Hematopoietic multipotent progenitor cell treated with erythropoietin and hydrocortisone succinate and interleukin-3 and kit ligand, for 17 days (in vitro differentiated cells): ENCODE measurements at places on chromosomes 6 and 20.

GRCh38 chr6:169251822-169252504 lies 1.7 kb downstream of the THBS2 start:
- no peak for DNase-seq

- DNase-seq, result no peak
Measured at GRCh38 chr6:56076033-56076432, 171.3 kb downstream of the COL21A1 start.

- no peak for DNase-seq
Measured at GRCh38 chr6:18400831-18401446, 13.8 kb downstream of the RNF144B start.

DNA sequence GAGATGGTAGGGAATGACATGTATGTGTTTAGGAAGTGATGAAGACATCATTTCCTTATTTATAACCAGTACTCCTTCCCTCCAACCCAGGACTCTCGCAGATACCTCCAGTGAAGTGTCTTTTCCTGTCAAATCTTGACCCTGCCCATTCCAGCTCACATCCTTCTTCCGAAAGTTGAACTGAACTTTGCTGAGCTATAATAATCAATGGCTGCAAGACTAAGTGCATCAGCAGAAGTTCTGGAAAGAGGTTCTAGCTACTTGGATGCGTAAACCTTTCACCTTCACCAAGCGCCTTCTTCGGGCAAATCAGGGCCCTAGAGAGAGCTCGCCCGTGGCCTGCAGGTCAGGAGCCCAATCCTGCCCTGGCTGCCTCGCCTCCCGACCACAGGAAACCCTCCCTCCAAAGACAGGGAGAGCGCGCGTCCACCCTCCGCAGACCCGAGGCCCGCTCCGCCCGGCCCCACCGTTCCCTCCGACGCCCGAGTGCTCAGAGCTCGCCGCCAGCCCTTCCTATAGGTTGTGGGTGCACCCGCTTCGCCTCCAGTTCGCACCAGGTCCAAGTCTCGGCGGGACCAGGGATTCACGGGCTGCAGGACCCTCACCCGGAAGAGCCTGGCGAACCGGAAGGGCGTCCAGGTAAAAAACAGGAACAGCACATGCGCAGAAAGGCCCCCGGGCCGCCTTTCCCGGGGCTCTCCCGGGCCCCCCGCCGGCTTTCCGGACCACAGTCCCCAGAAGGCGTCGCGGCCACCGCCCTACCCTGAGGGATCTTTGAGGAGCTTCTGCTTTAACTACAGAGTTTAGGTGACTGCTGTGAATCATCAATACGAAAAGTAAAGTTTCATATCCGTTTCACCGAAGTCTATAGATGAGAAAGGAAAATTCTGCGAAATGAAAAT lies at the start of gene ZNF334:
ZNF334 (minus strand) TSS at position 617 of the 902 bp plus-strand sequence. CDS start 1,457 bp downstream, outside the sequence.
- no peak for DNase-seq

GRCh38 chr6:126261792-126262421 lies 78.0 kb upstream of the CENPW start:
- DNase-seq, result no peak

- no peak for DNase-seq
Measured at GRCh38 chr6:105452924-105453756, 50.3 kb upstream of the PREP start.

DNA sequence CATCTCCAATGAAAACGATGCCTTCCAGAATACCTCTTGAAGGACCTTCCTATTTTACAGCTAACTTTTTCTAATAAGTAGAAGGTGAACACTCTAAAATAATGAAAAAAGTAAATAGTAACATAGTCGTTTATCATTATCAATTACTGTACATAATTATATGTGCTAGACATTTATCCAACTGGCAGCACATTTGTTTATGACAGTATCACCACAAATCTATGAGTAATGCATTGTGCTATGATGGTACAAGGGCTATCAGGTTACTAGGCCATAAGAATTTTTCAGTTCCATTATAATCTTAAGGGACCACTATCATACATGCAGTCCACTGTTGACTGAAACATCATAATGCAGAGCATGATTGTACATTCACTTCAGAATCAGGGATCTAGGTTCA lies 68.4 kb downstream of the ATG5 start:
- no peak for DNase-seq

- no peak for DNase-seq
Measured at GRCh38 chr6:110587328-110587727, 110.9 kb upstream of the SLC22A16 start.

DNA sequence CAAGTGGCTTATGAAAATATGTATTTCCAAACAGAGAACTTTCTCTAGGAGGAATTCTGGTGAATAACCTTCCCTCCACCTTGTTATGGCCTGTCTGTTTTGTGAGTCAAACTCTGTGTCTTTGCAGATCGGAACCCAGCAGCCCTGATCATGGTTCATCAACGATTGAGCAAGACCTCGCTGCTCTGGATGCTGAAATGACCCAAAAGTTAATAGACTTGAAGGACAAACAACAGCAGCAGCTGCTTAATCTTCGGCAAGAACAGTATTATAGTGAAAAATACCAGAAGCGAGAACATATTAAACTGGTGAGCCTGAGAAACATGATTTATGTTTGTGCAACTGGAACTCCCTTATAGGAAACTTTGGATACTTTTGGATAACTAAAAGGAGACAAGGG lies 294.5 kb upstream of the PLCB4 start:
- no peak for DNase-seq

DNA sequence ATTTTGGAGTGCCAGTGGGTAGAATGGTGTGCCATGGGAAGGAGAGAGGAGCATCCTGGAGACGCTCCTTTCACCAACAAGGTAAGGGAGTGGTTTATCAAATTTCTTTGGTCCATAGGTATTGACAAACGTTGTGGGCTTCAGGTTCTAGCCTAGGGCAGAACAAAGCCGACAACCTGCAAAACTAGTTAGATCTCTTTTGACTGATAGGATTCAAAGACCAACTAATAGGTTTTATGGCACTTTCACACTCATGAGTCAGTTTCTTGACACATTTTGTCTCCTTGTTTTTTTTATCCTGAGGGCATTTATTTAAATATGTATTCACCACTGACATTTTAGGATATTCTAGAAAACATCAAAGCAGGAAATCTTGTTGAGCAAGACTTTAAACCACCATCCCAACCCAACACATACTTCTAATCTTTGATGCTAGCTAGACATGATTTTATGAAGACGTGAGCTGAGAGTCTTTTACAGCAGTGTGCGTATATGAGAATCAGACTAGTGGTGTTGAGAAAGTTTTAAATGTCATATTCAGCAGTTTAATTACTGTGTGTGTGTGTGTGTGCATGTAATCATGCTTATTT lies 370.4 kb upstream of the HSF2 start:
- DNase-seq, result no peak

- DNase-seq, result no peak
Measured at GRCh38 chr6:9620263-9620662, 794.6 kb downstream of the TFAP2A start.

DNA sequence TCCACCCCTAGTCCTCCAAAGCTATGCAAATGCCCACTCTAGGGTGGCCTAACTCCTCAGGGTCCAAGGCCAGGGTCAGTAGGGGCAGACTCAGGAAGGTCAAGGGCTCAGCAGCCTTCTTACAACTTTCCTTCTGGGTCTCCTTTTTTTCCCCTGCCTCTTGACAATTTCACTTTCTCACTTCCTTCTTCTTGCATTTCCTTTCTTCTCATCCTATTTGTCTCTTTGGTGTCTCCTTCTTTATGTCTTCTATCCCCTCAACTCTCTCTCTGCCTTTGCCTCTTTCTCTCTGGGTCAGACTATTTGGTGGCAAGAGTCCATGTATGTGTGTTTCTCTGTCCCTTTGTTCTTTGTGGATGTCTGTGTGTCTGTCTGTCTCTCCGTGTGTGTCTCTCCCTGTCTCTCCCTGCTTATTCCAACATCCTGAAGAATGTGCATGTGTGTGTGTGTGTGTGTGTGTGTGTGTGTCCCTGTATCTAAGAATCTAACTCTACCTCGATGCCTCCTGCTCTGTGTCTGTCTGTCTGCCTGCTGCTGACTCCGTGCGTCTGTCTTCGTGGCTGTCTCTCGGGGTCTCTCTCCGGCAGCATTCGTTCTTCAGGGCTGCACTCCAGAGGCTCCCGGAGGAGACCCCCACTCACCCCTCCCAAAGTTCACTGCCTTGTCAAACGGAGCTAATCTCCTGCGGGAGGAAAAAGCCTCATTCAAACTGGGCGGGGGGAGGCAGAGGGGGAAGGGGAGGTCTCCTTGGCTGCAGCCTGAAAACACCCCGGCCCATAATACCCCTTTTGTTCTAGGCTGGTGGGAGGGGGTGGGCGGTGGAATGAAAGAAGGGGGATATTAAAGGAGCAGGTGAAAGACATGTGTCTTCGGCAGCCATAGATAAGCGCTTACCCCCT lies 51.7 kb upstream of the FOXP4 start:
- no peak for DNase-seq

DNA sequence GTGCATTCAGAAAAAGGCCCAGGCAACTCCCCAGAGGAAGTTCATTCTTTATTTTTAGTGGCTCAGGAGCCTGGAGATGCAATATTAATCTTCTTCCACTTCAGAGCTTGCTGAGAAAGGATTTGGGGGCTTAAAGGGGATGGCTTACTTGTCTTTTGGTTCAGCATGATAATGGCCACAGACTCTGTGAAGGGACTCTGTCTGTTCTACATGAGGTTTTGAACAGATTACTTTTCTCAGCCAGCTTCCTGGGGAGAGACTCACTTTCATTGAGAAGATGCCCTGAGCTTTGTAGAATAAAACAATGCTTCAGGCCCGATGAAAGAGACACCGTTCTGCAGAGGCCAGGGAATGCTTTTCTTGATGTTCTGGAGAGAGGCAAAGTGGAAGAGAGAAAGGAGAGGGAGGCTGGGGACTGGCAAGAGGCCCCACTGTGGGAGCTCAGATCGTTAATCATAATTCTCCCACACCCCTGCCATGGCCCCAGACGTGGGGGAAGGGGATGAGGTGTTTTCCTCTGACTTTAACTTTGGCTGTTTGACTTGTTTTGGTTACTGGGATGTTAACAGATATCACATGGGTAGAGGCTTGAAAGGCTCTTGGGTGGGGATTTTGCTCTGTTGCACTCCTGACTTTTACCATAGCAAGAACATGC lies 19.1 kb downstream of the SCP2D1 start:
- DNase-seq, result no peak

GRCh38 chr6:80356000-80356399 lies 249.5 kb downstream of the BCKDHB start:
- DNase-seq, result no peak

- DNase-seq, result no peak
Measured at GRCh38 chr6:150058986-150059385, 9.9 kb downstream of the ULBP3 start.

GRCh38 chr20:7226156-7226555 lies 458.7 kb downstream of the BMP2 start:
- DNase-seq, result no peak

DNA sequence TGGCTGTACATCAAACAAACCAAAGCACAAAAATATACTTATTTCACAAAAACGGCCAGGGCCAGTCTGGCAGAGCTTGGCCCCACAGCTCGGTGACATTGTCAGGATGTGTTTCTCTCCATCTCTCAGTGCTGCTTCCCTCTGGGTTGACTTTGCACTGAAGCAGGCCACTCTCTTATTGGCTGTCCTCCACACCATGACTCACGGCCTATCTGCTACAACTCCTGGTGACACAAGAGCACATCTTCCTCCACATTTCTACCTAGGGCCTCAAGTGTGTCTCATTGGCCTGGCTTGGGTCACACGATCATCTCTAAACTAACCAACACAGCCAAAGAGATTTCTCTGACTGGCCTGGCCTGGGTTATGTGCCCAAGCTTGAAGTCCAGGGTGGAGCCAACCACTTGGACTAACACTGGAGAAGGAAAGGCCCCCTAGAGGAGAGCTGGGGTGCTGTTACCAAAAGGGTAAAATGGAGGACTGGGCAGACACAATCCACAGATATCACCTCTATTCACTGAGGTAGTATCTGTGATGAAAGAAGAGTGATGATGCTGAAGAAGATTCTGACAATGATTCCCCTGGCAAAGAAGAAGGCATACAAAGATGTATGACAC lies 159.8 kb upstream of the TSHZ2 start:
- no peak for DNase-seq

GRCh38 chr20:2946988-2947961 lies 74.0 kb downstream of the PTPRA start:
- DNase-seq, result no peak

- no peak for DNase-seq
Measured at GRCh38 chr6:134908906-134909516, 40.9 kb downstream of the ALDH8A1 start.

- no peak for DNase-seq
Measured at GRCh38 chr6:34538581-34538980, 17.5 kb downstream of the SPDEF start.

DNA sequence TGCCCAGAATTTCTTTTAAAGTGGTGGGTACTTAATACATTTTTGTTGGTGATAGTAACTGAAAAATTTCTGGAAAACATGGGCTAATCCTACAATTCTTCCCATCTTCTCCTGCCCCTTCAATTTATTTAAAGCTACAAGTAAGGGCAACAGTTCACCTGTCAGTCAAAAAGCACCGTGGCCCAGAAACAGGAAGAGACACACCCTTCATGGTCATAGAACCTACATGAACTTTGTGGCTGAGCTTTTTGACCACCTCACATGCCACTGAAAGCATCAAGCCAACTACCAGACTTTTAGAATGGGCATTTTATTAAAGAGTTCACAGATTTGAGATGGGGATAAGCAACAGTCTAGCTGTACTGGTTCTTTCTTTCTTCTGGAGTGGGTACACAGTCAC lies 201.1 kb upstream of the CNR1 start:
- DNase-seq, result no peak

DNA sequence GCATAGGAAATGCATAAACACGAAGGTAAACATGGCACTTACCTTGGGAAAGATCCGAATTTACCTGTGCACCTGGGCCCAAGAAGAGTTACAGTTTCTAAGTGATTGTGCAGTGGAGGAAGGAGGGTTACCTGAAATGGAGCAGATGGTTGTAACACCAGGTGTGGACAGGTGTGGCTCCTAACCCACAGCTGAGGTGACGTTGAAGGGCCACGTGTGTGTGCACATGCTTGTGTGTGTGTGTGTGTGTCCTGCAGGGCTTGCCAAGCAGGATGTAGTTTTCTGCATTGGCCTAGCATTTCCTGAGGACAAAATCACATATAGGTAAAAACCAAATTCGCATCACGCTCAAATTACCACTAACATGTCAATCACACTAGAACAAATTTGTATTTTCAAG lies 240.8 kb downstream of the ANKRD60 start:
- no peak for DNase-seq

- DNase-seq, result no peak
Measured at GRCh38 chr20:10784554-10785183, 110.9 kb upstream of the JAG1 start.
